ENCODE measurements at places on chromosomes 7 and 10.

DNA sequence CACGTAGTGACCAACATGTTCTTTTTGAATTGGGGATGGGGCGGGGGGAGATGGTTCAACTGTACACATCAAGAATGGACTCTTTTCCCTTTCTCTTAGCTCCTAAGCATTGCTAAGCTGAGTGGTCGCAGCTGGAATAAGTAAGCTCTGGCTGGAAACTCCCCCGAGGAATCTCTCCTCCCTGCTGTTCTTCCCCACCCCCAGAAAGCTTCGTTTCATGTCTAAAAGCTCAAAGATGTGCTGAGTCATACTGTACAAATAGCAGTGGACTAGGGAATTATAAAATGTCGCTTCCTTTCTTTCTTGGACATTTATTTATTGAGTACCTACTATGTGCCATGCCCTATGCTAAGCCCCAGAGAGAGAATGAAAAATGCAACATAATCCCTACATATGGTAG lies 191.1 kb upstream of the ADO start:
- DNase-seq = no peak

DNA sequence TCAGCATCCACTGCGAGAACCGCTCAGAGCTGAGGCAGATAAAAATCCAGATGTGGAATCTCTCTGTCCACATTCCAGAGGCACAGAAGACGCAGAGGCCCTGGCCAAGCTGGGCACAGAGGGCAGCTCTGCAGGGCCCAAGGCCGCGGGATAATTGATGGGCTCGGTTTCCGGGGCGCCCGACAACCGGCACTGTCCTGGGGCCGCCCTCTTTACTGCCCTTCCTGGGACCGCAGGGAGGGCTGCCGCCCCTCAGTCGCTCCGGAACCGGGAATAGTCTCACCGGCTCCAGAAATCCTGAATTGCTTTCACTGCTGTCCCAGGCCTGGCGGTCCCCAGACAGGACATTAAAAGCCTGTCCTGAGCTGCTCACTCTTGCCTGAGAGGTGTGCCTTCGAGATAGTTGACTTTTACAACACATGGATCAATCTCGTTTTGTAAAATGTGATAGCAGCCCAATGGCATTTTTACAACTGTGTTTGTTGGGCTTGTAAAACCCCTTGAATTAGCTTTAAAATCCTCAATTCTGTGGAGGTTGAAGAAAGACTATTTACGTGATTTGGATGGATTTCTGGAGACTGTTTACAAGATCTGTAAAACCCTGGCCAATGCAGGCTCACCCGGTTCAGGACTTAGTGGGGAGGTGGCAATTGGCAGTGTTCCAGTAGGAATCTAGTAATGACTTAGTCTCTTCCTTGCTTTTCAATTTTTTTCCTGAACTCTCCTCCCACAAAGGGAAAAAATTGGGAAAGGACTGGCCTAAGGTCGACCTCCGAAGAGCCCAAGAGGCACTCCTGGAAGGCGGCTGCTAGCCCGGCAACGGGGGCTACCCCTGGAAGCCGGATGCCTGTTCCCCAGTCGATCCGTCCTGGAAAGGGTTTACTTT lies 1.4 kb upstream of the HOXA6 start:
- peak; percentile 43 for DNase-seq

GRCh38 chr7:81721437-81721836 lies 48.4 kb downstream of the HGF start:
- DNase-seq = no peak

GRCh38 chr7:15703732-15704131 lies 17.2 kb upstream of the MEOX2 start:
- DNase-seq = no peak

DNA sequence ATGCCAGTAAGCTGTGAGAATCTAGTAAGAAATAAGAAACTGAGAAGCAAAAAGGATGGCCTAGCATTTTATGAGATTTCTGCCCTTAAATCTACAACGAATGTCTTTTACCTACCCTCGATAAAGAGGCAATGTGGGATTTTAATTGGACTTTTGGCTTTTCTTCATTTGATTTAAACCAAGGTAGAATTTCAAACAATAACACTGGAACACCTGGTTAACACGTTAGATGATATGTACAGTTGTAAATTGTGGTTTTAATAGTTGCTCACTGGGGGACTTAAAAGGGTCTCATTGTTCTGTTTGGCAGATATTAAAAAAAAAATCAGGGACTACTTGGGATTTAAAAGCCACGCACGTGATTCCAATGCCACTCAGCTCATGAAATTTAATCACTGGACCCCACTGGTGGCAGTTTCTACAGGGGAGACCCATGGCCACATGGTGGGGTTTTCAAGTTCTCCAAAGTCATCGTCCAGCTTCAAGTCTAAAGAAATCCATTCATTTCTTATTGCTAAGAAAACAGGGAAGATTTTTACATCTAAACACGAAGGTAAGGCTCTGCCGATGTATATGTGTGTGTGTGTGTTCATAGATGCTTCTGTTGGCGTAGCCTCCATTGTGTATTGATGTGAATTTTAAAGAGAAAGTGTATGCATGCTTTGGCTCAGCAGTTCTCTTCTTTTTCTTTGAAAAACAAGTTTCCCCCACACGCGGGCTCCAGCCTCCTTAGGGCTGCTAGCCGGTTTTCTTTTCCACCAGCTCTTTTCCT lies 588.6 kb upstream of the MKI67 start:
- no peak for DNase-seq

- no peak for DNase-seq
Measured at GRCh38 chr10:118870467-118871243, 115.9 kb upstream of the CACUL1 start.

DNA sequence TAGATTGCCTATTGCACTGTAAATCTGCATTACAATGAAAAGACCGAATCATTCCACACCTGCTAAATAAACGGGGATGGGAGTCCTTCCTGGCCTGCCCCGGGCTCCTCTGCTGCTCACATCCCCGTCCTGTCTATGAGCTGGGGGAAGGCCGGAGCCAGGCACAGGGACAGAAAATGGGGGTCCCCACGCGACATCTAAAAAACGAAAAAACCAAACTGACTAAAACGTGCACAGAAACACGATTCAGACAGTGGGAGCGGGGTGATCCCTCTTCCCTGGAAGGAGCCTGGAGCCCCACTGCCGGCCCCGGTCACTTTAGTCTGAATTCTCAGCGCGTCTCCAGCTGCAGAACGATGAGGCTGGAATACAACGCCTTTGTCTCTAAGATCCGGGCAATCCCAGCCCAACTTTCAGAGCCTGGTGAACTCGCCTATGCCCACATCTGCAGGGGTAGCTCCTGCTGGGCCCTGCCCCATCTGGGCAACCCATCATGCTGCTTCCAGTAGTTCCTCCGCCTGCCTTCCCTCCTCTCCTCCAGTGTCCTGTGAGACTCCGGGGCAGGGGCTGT lies 78.0 kb downstream of the ADARB2 start:
- no peak for DNase-seq

- DNase-seq = peak; percentile 57
Measured at GRCh38 chr10:17023386-17024298, 106.0 kb downstream of the CUBN start.

DNA sequence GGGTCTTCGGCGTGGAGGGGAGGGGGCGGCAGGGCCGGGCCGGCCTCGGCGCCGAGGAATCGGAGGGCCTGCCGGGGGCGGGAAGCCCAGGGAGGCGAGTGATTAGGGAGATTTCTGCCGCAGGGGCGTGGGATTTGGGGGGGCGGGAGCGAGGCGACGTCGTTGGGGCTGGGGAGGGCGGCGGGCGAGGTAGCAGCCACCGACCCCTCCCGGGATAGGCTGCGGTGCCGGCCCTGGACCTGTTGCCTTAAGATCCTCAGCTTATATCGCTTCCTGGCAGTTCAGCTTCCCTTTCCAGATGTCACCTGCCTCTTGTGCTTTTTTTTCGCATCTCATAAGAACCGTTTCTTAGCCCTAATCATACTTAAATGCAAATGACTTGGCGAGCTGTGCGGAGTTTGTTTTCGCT lies 655 bp downstream of the LMTK2 start:
- DNase-seq = no peak

GRCh38 chr7:12294701-12295100 lies 83.6 kb downstream of the TMEM106B start:
- no peak for DNase-seq

- DNase-seq = no peak
Measured at GRCh38 chr7:21641546-21641945, 98.7 kb downstream of the DNAH11 start.

DNA sequence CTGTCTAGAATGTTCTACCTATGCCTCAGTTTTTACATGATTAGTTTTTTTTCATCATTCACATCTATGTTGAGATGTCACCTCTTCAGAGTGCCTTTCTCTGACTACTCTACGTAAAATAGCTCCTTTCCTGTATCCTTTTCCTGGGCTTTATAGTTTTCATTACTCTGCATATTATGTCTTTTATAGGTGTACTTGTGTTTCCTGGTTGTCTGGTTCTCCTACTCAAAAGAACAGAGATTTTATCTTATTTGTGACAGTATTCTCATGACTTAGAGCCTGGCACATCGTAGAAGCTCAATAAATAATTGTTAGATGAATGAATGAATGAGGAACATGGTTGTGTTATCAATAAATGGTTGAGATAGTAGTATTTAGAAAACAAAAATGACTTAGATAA lies 17.9 kb downstream of the STEAP1 start:
- no peak for DNase-seq

All from ureter (tissue), 1 donor.